Central memory CD8-positive, alpha-beta T cell (primary cell): ENCODE measurements at places on chromosomes 4 and X.

- no peak for DNase-seq
Observed at GRCh38 chr4:158481811-158482210, 39.9 kb upstream of the RXFP1 start.

- DNase-seq: no peak
Observed at GRCh38 chr4:81030061-81030980, at the start of gene BMP3. BMP3 (plus strand) TSS chr4:81030708; CDS start chr4:81031285, 577 bp downstream.

GRCh38 chrX:17412692-17413091 lies 37.7 kb downstream of the NHS start:
- no peak for DNase-seq

DNA sequence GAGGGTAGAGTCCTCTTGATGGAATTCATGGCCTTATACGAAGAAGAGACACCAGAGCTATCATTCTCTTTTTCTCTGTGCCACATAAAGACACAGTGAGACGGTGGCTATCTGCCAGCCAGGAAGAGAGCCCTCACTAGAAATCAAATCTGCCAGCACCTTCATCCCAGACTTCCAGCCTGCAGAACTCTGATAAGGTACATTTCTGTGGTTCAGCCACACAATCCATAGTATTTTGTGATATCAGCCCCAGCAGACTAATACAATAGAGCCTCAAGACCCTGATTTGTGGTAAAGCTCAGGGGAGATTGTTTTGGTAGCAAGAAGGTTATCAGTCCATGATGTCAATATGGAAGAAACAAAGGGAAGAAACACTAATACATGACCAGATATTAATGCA lies 1213.2 kb downstream of the NLGN4X start:
- no peak for DNase-seq

GRCh38 chr4:6441202-6441582 lies 31.2 kb downstream of the PPP2R2C start:
- DNase-seq: no peak

- DNase-seq: no peak
Observed at GRCh38 chr4:105306820-105307219, 160.1 kb downstream of the TET2 start.

DNA sequence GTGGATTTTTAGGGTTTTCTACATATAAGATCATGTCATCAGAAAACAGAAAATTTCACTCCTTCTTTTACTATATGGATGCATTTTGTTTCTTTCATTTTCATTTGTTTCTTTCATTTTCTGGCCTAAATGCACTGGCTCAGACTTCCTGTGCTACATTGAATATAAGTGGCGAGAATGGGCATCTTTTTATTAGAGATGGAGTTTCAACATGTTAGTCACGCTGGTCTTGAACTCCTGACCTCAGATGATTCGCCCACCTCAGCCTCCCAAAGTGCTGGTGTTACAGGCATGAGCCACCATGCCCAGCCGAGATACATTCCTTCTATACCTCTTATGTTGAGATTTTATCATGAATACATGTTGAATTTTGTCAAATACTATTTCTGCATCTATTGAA lies 61.8 kb downstream of the BRWD3 start:
- DNase-seq: no peak

GRCh38 chrX:17597836-17598439 lies 139.4 kb upstream of the SCML1 start:
- no peak for DNase-seq

DNA sequence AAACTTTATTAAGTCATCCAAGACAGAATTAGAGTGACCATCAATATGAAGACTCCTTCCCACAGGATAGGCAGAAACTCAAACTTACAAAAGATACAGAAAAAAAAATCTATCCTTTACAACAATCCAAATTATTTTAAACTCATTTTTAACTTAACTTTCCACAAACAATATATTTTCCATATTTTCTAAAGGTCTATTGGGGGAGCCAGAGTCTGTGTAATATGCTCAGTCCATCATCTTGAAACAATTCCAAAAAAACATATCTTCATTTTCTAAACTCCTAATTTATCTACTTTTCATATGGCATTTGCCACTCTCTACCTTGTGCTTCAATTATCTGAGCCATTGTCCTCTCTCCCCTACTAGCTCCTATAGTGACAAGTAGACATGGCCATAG lies 378.1 kb downstream of the PDGFC start:
- DNase-seq: no peak

DNA sequence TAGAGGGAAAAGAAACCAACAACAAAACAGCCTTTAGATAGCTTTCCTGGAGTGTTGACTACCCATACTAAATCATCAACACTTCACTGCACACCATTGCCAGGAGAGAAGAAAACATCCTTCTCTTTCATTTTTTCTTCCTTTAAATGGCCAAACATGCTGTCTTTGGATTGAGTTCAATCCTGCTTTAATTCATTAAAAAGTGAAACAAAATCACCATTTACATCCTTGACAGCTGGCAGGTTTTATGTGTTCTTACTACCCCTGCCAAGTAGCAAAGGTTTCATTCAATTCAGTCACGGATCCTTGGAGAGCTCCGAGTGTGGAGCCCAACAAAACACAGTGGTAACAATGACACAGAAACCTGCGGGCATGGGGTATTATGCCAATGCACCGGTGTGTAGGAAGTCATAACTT lies 568.3 kb downstream of the ANKRD50 start:
- no peak for DNase-seq

GRCh38 chr4:1488831-1489638 lies 82.8 kb upstream of the NKX1-1 start:
- DNase-seq: no peak

- DNase-seq: no peak
Observed at GRCh38 chr4:123784626-123785025, 388.0 kb downstream of the SPRY1 start.

DNA sequence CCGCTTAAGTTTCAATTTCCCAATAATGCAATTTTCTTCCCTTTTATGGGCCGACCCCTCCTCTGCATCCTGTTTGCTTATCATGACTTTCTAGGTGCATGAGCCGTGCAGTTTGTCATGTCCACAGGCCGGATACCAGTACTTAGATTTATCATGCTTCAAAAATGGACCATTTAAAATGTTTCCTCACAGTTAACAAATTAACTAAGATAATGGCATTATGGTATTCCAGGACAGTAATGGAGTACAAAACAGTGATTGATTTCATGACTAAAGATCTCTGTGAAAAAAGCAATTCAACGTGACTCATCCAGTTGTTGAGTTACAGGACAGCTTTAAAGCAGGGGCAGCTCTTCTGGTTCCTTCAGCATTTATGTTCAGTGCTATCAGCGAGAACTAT lies 23.0 kb downstream of the SNX25 start:
- DNase-seq: no peak
